ENCODE measurements at places on chromosomes 7 and 10.

- DNase-seq = no peak
These were observed 235.0 kb upstream of the PLPP4 start for GRCh38 chr10:120221873-120222485.

DNA sequence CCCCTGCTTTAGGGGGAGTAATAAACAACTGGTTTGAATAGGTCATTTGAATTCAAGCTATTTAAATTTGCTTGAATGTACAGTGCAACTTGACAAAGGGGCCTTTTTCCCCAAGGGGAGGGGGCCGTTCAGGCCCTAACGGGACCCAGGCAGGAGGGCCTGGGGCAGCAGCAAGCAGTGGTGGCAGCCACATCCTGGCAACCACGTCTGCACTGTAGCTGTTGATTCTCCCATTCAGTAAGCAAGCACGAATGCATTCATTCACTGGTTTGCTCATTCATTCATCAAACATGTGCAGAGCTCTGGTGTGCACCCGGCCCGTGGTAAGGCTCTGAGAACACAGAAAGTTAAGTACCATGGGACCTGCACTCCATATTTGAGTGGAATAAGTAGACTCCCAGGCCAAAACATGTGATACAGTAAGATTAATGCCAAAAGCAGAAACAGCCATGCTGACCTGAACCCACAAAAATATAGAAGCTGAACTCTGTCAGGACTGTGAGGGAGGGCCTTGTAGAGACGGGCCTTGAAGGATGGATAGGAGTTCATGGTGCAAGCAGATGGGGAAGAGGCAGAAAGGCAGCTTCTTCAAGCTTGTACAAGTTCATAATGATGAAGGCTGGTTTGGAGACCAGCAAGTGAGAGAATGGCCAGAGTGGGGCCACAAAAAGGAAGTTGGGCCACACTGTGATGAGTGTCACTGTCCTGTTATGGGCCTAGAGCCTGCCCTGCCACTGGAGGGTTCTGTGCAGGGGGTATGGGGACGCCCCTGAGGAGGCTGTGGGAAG lies 29.3 kb upstream of the C10orf53 start:
- DNase-seq = no peak

- DNase-seq = no peak
These were observed 146.5 kb upstream of the C1GALT1 start for GRCh38 chr7:7035851-7036250.

- peak; percentile 12 for DNase-seq
These were observed 1.5 kb downstream of the PLEKHA8 start for GRCh38 chr7:30029696-30030095.

- peak; percentile 48 for DNase-seq
These were observed 498 bp upstream of the ST7 start for GRCh38 chr7:116952635-116953371.

DNA sequence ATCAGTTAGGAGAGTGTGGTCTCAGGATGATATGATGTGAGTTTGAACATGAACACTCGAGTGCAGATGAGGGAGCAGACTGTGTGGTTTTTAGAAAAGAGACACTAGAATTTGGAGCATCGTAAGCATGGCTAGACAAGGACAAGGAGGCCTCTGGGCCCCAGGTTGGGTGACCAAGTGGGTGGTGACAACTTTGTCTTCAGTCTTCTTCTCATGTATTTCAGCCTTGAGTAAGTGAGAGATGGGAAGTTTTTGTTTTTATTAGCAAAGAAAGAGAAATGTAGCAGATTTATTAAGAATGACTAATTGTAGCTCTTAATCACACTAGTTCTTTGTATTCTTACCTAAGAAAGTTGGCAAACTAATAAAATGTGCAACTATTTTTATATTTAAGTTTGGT lies 16.3 kb downstream of the TES start:
- no peak for DNase-seq

- no peak for DNase-seq
These were observed 67.5 kb upstream of the LRRC17 start for GRCh38 chr7:102845346-102845745.

GRCh38 chr10:119301397-119301796 lies 94.0 kb downstream of the GRK5 start:
- no peak for DNase-seq

- DNase-seq = no peak
These were observed 58.2 kb downstream of the RBM33 start for GRCh38 chr7:155702616-155703015.

All from renal pelvis (tissue), 12 donors.